ENCODE measurements at places on chromosomes 1 and 21.

DNA sequence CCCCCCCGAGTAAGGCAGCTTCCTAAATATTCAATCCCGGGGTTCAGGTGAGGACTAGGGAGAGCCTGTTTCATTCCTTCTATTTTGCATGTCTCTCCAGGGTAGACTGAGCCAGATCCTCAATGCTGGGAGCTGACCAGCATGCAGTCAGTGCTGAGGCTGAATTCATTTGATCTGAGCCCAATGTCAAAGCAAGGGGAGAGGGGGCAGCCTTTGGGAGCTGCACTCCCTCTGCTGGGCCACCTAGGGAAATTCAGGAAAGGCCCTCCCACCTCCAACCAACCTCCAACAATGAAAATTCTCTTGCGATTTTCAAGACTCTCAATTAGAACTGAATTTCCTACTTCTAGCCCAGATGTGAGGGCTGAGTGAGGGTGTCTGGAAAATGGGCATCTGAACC lies 371.2 kb downstream of the NPHP4 start:
- no peak for DNase-seq

GRCh38 chr1:99170516-99170915 lies 93.8 kb upstream of the PLPPR4 start:
- DNase-seq: no peak

DNA sequence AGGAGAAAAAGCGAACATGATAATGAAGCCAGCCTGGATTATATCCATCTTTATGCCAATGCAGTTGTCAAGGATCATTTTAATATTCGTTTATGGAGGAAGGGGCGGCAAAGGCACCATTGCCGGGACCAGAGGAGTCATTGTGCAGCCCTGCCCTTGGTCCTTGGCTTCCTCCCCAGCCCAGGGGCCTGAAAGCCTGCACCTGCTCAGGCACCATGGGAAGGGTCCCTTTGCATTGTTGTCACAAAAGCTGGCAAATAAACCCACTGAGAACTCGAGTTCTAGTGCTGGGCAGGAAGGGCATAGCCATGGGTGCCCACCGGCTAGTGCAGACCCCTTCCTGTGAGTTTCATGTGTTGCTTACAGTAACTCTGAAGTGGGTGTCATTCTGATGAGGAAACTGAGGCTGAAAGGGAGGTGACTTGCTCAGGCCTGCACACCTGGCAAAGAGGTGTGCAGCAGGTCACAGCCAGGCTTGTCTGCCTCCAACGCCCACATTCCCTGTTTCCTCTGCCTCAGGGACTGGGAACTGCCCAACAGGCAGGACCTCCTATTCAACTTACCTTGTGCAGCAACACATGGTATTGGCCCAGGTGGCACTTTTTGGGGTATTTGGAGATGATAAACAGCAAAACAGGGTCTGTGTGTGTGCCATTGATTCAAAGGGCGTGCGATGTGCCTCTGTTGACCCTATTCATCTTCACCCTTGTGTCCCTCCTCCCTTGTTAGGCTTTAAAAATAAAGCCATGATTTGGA lies 84.6 kb downstream of the MAN1C1 start:
- no peak for DNase-seq

DNA sequence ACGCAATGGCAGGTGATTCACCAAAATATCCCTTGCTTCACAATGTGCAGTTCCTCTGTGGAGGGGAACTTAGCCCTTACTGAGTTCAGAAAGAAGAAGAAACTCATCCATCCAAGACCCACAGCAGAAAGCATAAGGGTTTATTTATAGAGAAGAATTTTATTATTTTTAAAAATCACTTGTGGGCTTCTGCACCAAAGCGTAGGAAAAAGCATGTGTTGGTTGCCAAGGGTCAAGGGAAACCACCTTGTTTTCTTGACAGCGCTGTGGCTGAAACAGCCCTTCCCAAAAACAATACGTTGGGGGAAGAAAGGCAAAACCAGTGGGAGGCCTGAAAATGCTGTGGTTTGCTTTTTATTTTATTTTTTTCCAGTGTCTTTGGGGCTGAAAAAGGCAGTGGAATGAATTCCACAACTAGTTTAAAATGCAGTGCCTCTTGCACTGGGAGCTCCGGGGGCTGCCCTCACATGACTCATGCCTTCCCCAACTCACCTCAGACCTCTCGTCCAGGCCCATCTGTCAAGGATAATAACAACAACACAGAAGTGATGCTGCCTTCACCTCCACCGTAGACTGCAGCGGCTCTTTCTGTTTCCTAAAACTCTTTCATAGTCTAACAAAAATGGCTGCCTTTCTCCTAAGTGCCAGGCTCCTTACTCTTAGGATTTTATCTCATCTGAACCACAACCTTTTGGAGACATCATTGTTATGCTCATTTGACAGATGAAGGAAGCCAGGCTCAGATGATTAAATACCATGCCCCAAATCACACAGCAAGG lies 224.2 kb upstream of the JUN start:
- DNase-seq: no peak

GRCh38 chr21:22703521-22703920 lies 1705.3 kb downstream of the NCAM2 start:
- DNase-seq: no peak

DNA sequence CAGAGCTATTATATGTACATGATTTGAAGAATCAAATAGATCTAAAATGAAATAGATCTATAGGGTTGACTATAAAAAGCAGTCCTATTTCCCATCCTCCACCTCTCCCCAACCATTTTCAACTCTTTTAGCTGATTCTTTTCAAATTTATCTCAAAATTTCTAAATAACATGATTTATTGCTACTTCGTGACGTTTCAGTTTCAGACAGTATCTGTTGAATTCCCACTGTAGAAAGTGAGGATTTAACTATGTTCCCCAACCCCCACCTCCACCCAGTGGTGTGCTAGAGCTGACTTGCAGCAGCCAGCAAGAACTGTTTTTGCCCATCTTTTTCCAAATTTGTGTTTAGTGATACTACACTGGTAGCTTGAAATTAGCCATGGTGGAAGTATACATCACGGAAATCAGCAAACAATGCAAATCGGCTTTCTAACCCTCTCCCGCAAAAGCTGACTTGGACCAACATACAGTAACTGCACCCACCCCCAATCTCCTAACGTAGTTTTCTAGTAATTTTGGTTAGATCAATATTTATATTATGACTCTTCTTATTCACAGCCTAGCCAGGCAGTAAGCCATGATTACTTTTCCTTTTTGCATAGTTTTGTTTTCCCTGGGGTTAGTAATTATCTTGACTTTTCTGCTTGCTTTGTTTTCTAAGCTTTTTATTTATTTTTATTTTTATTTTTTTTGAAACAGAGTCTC lies 10.9 kb downstream of the SEMA4A start:
- DNase-seq: no peak

GRCh38 chr1:9823943-9824701 lies at the start of gene CLSTN1:
CLSTN1 (minus strand) TSS chr1:9823965; CDS start chr1:9823733, 232 bp downstream.
- DNase-seq: peak; percentile 79

DNA sequence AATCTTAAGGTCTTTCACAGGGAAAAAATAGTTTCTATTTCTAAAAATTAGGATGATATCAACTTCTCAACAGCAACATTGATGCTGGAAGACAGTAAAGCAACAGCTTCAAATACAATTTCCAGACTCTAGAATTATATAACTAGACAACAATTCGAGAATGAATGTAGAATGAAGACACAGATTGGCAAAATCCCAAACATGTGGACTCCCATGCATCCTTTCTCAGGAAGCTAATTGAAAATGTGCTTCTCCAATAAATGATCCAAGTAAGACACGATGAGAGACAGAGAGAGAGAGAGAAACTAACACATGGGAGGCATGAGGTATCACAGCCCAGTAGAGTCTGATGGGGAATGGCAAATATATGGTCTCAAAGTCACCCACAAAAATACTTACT lies 21.5 kb upstream of the SIM2 start:
- no peak for DNase-seq

DNA sequence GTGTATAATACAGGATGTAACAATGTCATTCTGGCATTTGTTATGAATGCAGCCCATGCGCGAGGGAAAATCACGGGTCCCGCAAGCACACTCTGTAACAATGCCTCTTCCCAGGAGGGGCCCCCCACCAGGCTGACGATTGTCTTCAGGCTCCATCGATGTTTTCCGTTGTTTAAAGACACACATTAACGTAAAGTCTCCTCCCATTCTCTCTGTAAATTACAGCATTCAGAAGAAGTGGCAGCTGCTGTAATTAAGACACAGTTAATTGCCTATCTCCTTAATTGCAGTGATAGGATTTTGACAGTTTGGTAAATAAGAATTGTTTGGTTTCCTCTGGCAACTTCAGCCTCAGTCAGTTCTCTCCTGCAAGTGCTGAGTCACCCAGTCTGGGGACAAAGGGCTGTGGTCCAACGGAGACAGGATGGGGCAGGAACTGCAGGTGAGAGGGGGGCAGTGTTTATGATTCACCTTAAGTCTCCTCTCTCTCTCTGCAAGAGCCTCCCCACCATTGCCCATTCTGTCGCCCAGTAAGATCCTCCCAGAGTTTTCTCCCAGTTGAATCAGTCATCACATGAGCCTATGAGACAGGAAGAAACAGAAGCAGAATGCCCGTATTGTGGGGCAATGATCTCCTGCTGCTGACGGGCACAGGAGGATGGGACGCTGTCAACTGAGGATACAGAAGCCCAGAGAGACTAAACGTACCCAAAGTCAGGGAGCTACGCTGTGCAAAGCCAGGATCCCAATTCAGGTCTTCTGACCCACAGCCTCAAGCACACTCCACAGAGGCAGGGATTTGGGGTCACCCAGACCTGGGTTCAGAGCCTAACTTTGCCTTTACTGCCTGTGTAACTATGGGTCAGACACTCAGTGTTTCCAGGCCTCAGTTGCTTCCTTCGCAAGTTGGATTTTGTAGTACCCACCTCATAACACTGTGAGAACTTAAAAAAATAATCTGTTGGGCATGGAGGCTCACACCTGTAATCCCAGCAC lies 110.0 kb downstream of the ADSS2 start:
- no peak for DNase-seq

DNA sequence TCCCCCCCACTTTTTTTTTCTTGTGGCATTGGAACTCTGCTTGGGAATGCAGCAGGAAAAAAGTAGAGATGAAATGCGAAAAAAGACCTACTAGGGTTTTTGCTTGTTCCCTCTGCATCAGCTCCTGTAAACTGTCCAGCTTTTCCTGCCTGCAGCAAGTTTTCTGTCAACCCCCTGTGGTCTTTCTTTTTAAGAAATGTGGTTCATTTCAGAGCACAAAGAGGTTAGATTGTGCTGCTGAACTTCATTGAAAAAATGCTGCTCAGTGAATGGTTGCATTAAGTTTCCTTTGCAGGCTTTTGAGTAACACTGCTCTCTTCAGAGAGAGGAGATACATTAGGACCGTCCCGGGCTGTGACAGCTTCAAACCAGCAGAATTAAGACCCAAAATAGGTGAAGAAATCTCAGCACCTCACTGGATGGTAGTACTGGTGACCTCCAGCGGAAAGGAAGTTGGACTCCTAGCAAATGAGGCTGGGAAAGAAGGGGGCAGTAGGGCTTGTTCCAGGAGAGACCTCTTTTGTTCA lies 80.7 kb downstream of the NDUFS5 start:
- no peak for DNase-seq

GRCh38 chr1:162406811-162407210 lies 5.1 kb downstream of the SH2D1B start:
- no peak for DNase-seq

- peak; percentile 60 for DNase-seq
Observed at GRCh38 chr1:21963477-21964217, 13.2 kb upstream of the CELA3B start.

- DNase-seq: no peak
Observed at GRCh38 chr1:214971071-214971470, 111.5 kb upstream of the KCNK2 start.

GRCh38 chr1:151953409-151954094 lies 40.1 kb downstream of the S100A10 start:
- DNase-seq: no peak

DNA sequence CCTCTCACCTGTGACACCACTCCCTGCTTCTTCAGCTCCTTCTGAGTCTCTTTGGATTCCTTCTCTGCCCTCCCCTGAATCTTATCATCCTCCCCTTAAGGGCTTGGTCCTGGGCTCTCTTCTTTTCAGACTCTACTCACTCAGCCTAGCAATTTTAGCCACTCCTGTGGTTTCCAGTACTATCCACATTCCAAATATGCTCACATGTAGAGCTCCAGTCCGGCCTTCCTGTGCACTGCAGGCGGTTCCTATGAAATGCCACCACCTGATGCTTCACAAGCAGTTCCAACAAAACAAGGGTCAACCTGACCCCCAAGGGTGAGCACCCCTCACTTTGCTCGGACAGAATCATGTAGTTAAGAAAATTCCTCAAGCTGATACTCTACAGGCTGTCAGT lies 35.9 kb downstream of the MAB21L3 start:
- no peak for DNase-seq

DNA sequence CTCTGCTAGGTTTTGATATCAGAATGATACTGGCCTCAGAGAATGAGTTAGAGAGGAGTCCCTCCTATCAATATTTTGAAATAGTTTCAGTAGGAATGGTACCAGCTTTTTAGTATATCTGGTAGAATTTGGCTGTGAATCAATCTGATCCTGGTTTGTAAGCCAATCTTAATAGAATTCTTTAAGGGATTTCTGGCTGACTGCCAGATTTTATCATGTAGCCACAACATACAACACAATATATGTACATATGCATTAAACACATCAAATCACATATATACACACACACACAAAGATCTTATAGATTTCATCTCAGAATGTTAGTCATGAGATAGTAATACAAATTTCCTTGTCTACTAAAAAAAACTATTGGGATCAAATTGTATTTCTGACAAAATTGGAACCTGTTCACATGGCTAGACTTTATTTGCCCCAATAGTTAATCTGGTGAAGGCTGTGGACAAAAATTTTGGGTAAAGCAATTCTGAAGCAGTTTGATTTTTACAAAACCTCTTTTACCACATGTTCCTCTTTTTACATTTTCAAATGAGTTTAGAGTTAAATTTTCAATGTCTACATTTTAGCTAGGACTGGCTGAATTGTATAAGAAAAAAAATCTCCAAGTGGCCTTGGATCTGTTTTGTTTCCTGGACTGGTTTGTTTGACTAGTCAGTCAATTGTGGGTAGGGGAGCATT lies 151.7 kb downstream of the FASLG start:
- no peak for DNase-seq

DNA sequence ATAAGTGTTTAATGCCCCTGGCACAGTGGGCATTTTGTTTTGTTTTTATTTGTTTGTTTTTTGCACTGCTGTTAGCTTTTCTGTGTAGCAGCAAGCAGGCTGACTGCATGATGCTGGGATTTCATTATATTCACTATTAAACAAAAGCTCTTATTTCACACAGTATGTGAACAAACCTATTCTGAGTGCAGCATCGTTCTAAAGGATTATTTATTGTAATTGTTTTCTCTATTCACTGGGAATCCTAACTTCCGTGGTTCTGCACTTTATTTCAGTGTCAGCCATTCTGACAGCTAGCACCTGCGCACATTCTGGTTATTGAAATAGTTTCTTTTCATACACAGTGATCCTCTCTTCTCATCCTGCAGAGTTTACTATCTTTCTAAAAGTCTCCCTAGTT lies 595.0 kb downstream of the NEGR1 start:
- no peak for DNase-seq

GRCh38 chr1:6269720-6270400 lies 9.0 kb upstream of the GPR153 start:
- no peak for DNase-seq

DNA sequence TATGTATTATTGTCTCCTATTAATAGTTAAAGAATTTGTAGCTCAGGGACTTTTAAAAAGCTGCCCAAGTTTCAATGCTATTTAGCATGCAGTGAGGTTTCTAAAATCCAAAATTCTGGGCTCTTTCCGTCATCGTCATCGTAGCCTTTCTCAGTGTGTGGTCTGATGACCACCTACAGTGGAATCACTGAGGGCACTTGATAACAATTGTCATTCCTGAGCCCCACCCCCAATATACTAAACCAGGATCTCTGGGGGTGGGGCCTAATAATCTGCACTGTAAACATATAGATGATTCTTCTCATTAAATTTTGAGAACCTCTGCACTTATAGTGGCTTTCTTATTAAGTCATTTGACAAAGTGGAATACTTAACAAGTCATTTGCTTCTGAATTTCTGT lies 674.8 kb downstream of the PLPP3 start:
- no peak for DNase-seq
